ENCODE measurements at places on chromosomes 3 and 15. TPM values are rescaled to one million over a fixed set of nuclear protein-coding genes. Genes with fewer than 3 reads are reported as not detected.

DNA sequence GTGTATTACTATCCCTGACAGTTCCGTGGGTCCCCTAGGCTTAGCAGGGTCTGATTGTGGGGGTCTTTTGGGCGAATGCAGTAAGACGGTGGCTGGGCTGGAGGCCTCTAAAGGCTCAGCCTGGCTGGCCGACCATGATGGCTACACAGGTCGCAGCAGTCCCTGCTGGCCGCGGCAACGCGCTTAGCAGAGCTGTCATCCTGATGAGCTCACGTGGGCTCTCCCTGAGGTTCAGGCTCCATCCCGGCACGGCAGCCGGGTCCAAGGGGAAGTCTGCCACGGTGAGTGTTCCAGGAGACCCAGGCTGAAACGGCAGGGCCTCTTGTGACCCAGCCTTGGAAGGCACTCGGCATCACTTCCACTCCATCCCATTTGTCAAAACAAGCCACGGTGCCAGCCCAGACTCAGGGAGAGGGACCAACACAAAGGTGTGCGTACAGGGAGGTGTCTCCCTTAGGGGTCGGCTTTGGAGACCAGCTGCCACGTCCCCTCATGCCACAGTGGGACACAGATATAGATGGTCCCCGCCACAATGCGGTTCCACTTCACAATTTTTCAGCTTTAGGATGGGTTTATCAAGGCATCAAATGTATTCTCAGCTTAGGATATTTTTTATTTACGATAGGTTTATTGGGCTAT is 101.8 kb downstream of the XXYLT1 start:
- no peak for DNase-seq

- DNase-seq, result no peak
These were observed 51.8 kb downstream of the TMEM108 start for GRCh38 chr3:133089906-133090485.

DNA sequence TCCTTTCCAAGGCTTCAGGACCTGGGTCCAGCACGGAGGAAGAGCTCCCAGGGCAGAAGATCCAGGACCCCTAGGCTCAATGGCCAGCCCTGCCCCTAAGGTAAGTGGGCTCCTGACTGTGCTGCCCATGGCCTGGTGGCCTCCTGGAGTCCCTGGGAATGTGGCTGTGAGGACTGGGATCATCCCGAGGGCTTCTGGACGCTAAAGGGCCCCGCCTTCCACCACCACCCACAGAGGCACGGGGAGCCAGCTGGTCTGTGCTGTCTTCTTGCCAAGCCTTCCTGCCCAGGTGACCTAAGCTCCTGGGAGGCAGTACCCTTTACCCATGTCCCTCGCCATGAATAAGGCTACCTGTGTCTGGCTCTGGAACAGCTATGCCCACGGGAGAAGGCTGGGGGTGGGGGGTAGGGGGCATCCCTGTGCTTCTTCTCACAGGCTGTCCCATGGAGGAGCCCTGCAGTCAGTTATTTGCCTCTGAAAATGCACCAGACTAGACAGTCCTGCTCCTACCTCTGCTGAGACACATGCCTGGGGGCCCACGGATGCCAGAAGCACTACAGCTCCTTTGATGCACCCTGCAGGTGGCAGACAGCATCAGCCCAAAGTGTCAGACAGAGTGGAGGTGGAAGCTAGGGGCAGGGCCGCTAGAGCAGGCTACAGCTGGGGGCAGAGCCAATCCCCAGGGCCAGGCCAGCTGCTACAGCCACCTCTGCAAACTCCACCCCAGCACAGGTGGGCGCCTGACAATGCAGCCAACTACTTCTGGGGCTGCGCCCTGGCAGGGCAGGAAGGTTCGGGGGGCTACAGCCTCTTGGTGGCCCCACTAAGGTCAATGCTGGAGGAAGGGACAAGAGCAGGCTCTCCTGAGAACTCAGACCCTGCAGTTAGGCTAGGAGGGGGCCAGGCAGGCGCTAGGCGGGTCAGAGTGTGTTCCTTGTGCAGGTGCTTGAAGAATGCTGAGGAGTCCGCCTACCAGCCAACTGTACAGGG is 90.9 kb downstream of the SEC22A start:
- no peak for DNase-seq

DNA sequence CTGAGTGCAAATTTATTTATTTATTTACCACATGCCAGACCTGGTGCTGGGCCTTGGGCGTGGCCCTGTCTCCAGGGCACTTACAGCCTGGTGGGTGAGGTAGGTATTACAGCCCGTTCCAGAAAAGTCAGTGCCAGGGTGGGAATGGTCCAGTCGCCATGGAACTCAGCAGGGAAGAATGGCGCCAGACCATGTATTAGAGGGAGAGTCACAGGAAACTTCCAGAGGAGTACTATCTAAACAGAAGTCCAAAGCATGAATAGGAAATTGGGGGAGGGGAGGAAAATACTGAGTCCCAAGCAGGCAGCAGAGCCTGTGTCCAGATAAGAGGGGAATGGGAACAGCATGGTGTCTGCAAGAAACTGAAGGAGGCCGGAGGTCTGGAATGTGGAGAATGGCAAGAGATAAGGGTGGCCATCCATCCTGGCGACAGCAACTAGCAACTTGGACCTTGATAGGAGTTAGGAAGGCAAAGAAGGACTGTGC is 27.0 kb downstream of the SH3BP5 start:
- DNase-seq, result no peak

Gene SLC22A14
- 0.39 TPM for polyA plus RNA-seq
